ENCODE measurements at places on chromosomes 13 and 19.

DNA sequence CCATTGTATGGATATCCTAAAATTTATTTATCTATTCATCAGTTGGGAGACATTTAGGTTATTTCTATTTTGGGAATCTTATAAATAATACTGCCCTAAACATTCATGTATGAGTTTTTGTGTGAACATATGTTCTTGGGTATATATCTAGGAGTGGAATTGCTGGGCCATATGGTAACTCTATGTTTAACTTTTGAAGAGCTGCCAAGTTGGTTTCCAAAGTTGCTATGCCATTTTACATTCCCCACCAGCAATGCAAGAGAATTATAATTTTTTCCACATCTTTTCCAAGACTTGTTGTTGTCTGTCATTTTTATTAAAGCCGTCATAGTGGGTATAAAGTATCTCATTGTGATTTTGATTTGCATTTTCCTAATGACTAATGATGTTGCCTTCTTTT, 48.2 kb upstream of the CALM3 start:
- DNase-seq: no peak

DNA sequence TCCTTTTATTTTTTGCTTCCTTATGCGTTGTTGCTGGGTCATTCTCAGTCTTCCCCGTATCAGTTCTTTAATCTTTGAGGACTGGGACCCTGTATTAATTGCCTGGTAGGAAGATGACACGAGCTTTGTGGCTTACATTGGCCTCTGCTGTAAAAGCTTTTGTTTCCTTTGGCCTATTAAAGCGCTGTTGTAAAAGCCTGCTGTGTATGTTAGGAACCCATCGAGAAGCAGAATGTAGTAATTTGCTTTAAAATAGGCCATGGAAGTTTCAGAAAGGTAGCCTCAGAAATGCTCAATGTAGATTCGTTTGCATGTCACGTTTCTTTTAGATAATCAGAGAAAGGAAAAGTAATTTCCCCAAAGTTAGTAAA, 257.5 kb upstream of the STARD13 start:
- no peak for DNase-seq

- DNase-seq: no peak
Measured at GRCh38 chr19:22622901-22623840, 11.0 kb upstream of the ZNF492 start.

DNA sequence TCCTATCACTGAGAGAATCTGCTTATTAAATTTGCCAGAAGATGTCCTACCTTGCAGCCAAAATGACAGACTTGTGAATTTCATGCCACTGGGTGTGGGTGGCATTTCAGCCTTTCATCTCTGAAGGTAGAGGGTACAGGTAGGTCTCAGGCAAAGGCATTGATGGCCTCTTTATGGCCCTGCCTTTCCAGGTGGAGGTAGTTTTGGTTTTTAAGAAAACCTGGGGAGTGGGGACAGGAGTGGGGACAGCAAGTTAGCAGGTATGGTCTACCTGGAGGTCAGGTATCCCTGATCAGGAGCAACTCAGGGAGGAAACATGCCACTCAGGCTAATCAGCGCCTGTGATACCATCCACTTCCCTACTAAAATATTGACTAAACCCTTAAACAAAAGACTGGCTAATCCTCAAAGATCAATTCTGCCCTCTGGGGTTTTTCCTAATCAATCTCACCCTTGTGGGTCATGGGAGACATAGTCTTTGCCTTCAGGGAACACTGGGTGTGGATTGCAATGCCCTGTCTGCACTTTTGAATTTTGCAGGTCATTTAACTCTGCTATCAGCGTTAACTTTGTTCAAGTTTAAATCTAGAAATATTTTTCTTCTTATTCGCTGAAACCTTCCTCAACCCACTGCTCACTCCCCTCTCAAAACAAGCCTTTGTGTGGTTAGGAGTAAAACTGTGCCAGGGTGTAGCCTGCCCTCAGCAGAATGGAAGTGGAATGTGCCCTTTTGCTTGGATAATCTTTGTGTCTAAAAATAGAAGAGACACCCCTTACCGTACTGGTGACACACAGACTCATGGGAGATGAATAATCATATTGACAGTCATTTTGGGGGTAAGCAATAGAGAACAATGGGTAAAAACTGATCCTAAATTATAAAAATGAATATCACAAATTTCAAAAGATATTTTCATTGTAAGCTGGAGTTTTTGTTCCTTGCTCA, 233.7 kb downstream of the COG6 start:
- no peak for DNase-seq

DNA sequence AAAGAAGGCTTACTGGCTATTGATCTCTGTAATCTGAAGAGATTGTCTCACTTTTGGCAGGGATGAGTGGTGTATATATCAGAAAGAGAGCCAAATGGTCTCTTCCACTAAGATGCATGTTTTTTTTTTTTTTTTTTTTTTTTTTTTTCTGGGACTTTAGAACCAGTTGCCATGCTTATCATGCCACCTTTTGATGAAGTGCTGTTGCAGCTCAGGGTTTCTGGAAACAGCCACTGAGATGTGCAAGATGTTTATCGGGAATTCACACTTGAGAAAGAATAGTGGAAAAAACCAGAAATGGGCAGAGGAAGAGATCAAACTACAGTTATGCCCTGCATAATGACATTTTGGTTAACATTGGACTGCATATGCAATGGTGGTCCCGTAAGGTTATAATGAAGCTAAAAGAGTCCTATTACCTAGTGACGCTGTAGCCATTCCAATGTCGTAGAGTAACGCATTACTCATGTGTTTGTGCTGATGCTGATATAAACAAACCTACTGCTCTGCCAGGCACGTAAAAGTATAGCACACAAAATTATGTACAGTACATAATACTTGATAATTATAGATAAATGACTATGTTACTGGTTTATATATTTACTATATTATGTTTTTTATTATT, 121.0 kb downstream of the KLF5 start:
- no peak for DNase-seq

DNA sequence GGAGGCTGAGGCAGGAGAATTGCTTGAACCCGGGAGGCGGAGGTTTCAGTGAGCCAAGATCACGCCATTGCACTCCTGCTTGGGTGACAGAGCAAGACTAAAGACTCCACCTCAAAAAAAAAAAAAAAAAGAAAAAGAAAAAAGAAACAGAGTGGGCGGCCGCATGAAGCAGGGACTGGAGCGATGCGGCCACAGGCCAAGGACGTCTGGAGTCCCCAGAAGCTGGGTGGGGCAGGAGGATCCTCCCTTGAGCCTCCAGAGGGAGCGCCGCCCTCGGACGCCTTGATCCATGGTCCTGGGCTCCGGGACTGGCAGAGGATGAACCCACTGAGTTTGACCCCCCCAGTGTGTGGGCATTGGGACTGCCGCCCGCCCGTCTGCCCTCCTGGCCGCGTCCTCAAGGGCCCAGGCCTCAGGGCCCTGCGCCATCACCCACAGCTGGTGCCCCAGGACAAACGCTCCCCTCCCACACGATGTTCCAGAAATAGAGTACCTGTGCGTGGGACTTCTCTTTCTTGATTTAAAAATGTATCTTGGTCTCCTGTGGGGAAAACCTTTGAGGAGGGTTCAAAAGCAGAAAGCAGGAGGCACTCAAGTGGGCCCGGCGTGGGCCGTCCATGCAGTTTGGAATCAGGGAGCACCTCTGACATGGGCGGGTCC, 15.5 kb downstream of the BTBD2 start:
- no peak for DNase-seq

Data from sciatic nerve (tissue), 2 donors.